Choroid plexus epithelial cell (primary cell): ENCODE measurements at places on chromosomes 1 and 21.

GRCh38 chr1:43464681-43465504 lies 11.2 kb upstream of the HYI start:
- no peak for DNase-seq

DNA sequence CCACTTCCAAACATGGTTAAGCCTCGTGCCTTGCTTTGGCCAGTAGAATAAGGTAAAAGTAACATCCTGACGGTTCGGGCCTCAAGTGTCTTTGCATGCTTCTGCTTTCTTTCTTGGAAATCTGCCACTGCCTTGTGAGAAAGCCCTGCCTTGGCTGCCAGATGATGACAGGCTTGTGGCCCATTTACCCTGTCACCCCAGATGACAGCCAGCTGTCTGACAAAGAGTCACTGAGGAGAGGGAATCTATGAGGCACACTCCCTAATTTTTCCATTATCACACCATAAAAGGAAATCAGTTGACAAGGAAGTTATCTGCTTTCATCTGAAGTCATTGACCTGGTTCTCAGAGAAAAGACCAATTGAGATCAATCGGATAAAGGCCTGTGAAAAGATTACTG lies 199.8 kb downstream of the USH2A start:
- DNase-seq = no peak

DNA sequence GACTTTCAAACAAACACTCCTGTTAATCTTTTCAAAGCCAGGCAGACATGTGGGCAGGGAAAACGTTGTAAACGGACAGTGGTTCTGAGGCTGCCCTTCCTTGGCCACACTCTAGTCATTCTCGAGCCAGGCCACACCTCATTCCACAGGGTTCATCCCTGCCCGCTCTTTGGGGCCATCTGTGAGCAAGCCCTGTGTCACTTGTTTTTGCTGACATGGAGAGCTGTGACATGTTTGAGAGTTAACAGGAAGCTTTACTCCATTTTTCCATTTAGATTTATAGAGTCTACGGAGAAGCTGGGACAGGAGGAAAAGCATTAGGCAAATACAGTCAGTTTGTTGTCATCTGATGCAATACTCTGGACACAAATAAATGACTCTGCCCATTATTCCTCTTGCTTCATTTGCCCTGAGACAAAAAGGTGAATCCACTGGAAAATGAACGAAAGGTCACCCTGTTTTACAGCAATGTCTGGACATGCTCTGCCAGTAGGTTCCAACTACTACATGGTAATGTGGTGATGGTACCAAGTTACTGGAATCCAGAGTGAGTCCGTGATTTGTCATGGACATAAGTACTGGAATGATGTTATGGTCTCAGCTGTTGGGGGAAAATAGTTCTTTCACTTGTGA lies 126.9 kb downstream of the CLIC6 start:
- peak; percentile 68 for DNase-seq

GRCh38 chr1:240888039-240888786 lies 276.3 kb upstream of the GREM2 start:
- DNase-seq = peak; percentile 4

- DNase-seq = no peak
Observed at GRCh38 chr1:27348861-27349783, 7.3 kb downstream of the SYTL1 start.

- DNase-seq = peak; percentile 81
Observed at GRCh38 chr21:33817663-33818451, 97.7 kb downstream of the ATP5PO start.

DNA sequence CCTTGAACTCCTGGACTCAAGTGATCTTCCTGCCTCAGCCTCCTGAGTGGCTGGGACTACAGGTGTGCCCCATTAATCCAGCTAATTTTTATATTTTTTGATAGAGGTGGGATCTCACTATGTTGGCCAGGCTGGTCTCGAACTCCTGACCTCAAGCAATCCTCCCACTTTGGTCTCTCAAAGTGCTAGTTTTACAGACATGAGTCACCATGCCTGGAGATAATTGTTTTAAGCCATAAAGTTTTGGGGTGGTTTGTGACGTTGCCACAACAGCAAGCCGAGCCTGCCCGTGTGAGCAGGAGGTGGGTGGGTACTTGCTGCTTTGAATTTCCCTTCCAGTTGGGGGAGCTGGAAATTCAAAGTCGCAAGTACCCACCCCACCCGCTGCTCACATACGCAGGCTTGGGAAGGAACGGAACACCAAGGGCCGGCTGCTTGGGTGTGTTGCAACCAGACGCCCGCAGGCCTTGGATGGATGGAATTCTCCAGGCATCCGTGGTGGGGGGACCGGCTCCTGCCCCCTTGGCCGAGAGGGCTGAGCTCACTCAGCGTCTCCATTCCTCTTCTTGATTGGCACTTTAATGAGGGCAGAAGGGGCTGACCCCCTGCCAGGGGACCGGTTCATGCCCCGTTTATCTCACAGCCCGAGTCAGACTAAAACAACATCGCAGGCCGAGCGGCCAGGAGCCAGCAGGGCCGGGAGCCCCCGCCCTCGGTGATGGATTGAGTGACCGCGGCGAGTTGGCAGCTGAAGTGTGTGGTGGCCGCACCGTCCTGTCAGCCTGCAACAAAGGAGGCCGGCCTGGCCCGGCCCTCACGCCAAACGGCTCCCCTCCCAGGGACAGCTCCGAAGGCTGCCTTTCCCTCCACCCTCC lies 78.1 kb downstream of the DHRS3 start:
- peak; percentile 99 for DNase-seq

DNA sequence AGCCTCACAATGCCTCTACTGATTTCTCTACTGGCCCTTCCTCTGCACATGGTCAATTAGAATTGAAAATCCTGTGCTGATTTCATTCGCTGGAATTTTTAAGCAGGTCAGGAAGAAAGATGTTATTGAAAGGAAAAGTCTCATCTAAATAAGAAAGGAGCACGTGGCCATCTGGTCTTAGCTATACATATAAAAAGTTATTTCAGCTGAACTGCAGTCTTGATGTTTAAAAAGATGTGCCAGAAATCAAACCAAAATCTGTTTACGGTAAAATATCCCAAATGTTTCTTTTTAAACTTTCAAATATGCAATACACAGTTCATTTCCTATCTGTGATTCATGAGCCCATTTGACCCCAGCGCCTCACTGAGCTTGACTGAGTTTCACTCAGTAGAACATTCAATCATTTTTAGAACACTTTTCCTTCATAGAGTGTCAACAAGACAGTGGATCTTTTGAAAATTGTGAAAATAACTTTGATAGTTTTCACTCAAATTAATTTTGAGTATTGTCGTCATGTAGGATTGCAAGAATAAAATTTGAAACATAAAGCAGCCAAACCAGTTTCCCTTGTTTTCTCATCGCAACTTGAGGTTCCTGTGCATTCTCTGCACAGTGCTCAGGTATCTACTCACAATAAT lies 293.6 kb downstream of the PTPRC start:
- DNase-seq = peak; percentile 37

GRCh38 chr21:29217818-29218291 lies 80.9 kb upstream of the BACH1 start:
- peak; percentile 98 for DNase-seq

DNA sequence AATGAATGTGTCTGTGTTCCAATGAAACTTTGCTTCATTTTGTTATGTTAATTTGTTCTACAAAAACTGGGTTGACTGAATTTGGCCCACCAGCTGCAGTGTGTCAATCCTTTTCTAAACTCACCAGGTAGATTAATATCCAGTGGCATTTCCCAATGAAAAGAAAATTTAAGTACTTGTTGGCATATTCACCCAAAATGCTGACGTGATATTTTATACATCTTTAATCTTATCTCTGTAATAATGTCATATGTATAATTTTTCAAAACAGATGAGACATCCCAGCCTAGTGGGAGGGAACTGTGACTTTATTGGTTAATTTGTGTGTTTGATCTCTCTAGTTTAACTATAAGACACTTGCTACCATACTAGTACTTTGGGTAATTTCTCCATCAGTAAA lies 8.1 kb downstream of the SELENOF start:
- DNase-seq = no peak

DNA sequence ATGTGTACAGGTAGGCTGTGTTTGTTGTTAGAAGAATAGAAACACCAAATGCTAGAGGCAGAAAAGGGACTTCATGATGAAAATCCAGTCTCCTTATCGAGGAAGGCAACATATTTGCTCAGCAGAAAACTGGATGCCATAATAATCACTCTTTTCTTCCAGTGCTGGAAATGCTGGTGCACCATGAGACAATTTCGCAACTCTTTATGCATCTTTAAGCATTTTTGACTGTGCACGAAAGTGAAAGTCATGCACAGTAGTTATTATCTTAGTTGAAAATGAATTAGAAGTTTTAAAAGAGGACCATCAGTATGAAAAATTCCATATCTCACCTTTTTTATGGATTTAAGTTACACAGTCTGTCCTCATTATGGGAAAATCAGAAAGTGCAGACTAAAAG lies 29.1 kb downstream of the SMYD2 start:
- peak; percentile 60 for DNase-seq

DNA sequence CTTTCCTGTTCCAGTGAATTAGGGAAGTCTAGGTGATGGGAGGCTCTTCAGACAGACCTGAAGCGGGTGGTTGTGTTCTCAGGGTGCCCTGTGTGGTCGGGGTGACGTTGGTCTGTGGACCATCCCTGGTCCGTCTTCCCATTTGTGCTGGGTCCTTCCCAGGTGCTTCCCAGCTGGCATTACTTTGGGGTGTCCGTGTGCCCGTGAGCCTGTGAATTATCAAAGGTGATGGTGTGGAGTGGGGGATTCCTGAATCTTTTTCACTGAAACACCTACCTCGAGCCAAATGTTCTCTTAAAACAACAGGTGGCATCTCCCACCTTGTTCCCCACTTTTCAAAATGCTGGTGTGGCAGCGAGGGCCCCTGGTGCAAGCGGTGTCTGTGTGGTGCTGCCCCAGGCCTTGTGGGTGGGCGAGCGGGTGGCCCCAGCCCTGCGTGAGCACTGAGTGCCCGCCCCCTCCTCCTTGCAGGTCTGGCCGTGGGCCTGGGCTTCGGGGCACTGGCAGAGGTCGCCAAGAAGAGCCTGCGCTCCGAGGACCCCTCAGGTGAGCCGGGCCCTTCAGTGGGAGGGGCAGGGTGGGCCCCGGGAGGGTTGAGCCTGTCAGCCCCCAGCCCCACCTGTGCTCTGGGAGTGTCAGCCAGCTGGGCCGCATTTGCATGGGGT lies 37.0 kb downstream of the COQ8A start:
- DNase-seq = no peak

- no peak for DNase-seq
Observed at GRCh38 chr21:45090966-45091365, 16.6 kb downstream of the ADARB1 start.

GRCh38 chr1:44650159-44650831 lies 24.0 kb downstream of the TMEM53 start:
- no peak for DNase-seq

DNA sequence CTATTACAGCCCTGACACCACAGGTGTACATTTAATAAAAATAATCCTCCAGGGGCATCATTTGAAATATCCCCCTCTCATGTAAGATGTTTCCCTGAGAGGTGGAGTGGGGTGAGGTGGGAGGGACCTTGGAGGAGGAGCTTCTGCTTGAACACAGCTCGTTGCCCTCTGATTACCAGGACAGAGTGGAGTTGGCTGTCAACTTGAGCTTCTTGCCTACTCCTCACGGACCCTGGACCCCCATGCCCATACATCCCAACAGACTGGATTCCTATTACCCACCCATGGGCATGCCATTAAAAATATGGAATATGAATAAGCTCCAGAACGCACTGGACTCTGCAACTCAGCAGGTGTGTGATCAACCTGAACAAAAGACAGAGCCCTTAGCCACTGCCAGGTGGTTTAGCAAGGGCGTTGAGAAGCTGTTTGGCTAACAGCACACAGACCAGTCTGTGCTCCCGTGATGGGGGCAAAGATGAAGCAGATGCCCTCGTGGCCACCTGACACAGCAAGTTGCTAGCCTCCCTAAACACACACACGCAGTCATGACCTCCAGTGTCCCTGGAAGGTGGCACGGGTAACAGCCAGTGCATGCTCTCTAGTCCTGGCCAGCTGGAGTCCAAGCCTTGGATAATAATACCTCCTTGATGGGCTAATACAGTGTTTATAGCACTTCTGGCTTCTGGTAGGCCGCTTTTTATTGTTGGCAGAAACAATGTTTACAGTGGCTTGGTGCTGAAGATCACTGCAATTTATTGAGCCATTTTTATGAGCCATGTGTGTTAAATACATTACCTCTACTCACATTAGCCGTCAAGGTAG lies 155.0 kb downstream of the TOMM20 start:
- DNase-seq = no peak

GRCh38 chr1:43530483-43531106 lies at the start of gene PTPRF:
Gene PTPRF (plus strand): TSS chr1:43530883. CDS start chr1:43545076, 14,193 bp downstream.
- DNase-seq = peak; percentile 37

- DNase-seq = peak; percentile 40
Observed at GRCh38 chr1:17119076-17119772, at the start of gene PADI2. Gene PADI2 (minus strand): TSS chr1:17119451. CDS start chr1:17119371, 80 bp downstream.

GRCh38 chr1:109944541-109944940 lies 33.9 kb downstream of the CSF1 start:
- no peak for DNase-seq

DNA sequence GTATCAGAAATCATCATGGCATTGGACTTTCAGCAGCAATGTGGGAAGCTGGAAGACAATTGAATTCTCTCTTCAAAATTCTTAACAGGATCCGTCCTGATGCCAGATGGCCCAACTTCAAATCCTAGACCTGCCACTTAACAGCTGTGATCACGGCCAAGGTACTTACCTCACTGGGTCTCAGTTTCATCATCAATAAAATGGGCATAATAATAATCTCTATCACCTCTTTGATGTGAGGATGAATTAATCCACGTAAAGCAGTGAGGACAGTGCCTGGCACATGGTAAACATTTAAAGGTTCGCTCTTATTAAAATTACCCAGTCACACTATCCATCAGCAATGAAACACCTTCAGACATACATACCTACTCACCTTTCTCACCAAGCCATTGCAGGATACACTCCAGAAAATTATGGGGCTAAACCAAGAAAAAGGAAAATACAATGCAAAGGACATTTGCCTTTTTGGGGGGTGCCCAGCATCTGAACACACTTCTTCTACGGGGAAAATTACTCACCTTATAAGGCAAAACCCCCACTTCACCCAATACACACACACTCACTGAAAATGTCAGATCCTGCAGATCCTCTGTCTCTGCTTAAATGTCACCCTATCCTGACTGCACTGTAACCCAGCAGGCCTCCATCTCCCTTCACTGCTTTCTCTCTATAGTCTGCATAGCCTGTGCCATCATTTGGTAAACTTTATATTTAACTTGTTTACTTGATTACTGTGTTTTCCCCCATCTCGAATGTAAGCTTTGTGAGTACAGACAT lies 21.7 kb downstream of the GLIS1 start:
- DNase-seq = no peak

- no peak for DNase-seq
Observed at GRCh38 chr1:19325958-19326747, 14.0 kb downstream of the SLC66A1 start.
